NCI-H524 treated with DMSO at 0.1 percent for 48 hours (cell line): ENCODE measurements at places on chromosomes 2 and 18.
A peak's percentile ranks its signal among the peaks of the same experiment; 100 is the strongest.

DNA sequence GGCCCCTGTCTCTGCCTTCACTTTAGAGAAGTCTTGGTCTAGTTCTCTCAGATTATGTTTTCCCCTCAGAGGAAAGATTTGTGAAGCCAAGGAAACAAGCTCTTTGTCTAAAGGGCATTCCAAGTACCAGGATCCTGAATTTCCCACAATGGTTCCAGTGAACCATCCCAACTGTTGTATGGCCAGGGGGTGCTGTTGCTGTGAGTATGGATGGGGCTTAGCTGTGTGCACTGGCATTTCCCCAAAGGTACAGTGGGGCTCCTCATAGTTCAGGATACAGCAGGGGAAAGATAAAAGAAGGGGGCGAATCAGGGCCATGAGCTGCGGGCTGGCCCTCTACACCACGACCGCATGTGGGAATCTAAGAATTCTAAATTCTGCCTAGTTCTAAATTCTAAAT, 1154.0 kb upstream of the FANCL start:
- no peak for DNase-seq

- peak; percentile 13 for DNase-seq
These were observed 90.2 kb downstream of the FAM161A start for GRCh38 chr2:61763605-61764034.

DNA sequence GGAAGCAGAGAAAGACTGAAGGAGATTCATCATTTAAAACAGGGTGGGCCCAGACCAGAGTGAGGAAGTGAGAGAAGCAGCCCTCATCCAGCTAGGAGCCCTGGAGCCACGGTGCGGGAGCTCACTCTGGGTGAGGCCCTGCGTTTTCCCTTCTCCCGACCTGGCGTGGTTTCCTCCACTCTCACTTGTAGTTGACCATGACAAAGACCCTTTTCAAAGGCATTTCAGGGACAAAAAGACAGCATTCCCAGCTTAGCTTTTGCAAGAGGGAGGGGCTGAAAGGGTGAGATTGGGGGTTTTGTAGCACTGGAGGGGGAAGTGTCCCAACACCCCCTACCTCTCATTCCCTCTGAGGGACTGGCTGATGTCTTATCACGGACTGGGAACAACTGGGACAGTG, 56.6 kb downstream of the TRPM8 start:
- no peak for DNase-seq

GRCh38 chr2:22375096-22375495, 1009.9 kb upstream of the KLHL29 start:
- DNase-seq: no peak

DNA sequence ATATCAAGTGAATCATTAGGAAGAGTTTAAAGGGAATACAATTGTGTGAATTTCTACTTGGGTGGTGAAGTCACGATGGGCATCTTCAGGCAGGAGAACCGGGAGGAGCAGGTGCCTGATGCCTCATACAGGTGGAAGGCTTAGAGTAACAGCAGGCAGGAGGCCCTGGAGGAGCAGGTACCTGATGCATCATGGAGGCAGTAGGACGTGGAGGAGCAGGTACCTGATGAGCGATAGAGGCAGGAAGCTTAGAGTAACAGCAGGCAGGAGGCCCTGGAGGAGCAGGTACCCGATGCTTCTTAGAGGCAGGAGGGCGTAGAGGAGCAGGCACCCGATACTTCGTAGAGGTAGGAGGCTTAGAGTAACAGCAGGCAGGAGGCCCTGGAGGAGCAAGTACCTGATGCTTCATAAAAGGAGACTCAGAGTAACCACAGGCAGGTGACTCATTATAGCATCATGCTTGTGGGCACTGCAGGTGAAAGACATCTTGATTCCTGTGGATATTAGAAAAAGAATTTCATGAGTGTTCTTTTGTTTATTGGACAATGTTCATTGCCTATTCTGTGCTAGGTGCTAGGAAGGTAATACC, 133.9 kb downstream of the ATP9B start:
- no peak for DNase-seq

- no peak for DNase-seq
These were observed 52.3 kb downstream of the ARHGAP28 start for GRCh38 chr18:6781796-6782195.

- no peak for DNase-seq
These were observed 210.6 kb upstream of the CHST9 start for GRCh38 chr18:27395752-27396151.

DNA sequence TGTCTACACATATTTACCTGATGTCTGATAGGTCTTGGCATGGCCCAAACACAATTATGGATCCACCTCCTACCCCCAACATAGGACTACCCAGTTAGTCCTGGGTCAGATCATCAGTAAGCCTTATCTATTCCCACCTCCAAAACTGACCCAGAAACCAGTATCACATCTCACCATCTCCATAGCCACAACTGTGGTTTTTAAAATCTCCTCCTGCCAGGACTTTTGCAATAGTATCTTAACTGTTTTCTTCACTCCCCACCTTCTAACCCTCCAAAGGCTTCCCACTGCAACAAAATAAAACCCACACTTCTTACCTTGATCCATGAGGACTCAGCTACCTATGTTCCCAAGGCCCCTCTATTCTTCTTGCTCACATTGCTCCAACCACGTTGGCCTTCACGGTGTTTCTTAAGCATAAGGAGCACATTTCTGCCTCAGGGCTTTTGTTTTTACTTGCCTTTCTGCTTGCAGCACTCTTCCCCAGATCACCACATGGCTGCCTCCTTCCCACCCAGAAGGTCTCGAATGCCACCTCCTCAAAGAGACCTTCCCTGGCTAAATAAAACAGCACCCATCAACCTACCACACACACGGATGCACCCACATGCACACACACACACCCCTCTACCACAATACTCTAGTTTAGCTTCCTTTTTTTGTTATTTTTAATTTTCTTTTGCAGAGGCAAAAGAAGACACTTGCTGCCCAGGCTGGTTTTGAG, 125.9 kb upstream of the SLC1A4 start:
- no peak for DNase-seq

- no peak for DNase-seq
These were observed 186.7 kb downstream of the TDRD15 start for GRCh38 chr2:21310493-21310892.

DNA sequence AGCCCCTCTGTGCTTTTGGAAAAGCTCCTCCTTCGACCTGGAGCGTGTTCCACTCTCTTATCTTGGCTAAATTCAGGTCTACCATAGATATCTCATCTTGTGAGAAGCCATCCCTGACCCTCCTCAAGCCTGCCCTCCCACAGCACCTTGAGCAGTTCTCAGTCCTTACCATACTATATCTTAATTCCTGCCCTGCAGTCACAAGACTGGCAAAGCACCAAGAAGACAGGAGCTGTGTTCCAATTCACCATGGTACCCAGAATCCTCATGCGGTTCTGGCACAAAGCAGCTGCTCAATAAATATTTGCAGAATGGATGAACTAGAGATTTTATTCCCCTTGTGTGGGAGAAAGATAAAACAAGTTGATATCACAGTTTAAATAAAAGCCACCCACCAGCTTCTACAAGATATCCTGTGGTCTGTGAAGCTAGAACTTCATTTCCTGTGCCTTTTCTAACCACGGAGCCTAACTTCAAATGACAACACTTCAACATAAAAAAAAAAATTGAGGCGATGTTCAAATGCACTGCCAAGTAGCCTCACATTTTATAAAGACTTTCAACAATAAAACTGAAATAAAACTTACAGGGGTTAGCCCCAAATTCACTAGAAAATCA, 19.5 kb downstream of the MARCHF4 start:
- DNase-seq: no peak

GRCh38 chr2:221431477-221431876, 140.6 kb downstream of the EPHA4 start:
- DNase-seq: no peak

DNA sequence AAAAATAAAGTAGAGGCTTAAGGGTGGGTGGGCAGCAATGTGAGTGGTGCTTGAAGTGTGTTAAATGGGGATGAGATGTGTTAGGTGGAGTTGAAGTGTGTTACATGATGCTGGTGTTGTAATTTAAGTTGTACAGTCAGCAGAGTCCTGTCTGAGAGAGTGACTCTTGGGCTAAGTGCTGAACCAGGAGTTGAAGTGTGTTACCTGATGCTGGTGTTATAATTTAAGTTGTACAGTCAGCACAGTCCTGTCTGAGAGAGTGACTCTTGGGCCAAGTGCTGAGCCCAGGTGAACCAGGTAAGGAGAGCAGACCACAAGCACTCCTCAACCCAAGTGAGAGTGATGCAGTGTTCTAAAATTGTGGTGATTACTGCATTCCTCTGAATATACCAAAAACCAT, 40.6 kb downstream of the LCLAT1 start:
- DNase-seq: peak; percentile 32

- DNase-seq: no peak
These were observed 43.0 kb upstream of the HNMT start for GRCh38 chr2:137921105-137921880.

DNA sequence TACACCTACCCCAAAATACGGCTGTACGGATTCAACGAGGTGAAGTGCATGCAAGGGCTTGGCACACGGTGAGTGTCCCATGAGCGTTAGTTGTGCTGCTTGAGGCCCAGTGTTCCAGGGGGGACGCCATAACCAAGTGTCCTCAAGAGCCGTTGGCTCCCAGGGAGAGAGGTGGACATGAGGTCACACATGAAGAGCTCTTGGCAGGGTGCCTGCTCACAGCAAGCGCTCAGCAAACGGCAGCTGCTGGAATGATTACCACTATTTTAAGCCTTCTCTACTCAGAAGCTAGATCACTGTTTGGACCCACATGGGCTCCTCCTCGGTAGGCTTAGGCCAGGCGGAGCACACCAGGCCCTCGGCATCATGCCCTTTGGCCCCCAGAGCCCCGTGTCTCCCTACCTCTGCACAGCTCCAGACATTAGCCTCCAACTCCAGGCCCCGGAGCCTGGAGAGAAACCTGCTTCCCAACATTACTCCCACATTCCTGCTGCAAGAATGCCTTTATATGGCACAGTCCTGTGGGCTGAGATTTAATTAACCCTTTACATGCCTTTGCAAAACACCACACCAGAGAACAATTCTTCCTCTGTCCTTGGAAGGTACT, 68.4 kb upstream of the PPP1CB start:
- peak; percentile 74 for DNase-seq

DNA sequence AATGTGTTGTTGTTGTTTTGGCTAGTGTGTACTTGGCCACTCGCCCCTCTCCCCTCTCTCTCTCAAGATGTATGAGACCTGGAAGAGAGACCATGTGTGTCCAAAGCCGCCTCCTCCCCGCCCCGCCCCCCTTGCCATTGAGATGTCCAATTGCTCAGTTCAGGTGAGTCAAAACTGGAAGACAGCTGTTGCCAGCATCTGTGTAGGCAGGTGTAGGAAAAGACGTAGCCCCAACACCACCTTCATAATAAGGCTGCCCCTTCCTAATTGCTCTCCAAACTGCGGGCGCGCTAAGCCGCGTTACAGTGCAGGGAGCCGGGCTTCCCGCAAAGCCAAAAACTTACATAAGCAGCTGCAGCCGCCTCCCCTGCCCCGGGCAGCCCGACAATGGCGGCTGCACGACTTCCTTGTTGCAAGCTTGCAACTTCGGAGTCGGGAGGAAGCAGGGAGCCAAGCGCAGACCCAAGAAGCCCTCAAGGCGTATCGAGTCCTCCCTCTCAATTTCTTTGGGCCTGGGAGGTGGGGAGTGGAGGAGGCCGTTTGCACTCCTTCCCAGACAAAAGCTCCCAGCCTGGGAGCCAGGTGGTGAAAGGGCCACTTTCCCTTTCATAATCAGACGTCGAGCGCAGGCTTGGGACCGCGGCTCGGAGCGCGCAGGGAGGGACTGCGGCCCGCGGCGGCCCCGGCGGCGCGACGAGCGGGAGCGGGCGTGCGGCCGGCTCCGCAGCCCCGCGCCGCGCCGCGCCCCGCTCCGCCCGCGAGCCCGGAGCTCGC, 882 bp downstream of the ZBTB14 start:
- no peak for DNase-seq

DNA sequence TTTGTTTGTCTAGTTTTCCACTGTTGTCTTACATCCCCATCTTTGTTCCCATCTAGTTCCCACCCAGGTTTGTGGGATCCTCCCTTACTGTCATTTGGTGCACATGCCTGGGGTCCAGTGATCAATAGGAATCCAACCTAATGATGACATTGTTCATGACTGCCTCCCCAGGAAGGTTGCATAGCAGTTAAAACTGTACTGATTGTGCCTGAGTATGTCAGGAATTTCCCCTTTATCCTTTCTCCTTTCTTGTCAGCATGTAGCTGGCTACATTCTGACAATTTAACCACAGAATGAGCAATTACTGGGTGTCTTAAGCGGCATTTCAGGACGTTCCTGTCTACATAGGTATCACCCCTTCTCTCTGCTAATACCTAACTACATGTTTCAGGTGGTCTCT, 653.0 kb downstream of the CNTNAP5 start:
- DNase-seq: no peak

- no peak for DNase-seq
These were observed 202.9 kb upstream of the NT5C1B start for GRCh38 chr2:18792226-18792629.

DNA sequence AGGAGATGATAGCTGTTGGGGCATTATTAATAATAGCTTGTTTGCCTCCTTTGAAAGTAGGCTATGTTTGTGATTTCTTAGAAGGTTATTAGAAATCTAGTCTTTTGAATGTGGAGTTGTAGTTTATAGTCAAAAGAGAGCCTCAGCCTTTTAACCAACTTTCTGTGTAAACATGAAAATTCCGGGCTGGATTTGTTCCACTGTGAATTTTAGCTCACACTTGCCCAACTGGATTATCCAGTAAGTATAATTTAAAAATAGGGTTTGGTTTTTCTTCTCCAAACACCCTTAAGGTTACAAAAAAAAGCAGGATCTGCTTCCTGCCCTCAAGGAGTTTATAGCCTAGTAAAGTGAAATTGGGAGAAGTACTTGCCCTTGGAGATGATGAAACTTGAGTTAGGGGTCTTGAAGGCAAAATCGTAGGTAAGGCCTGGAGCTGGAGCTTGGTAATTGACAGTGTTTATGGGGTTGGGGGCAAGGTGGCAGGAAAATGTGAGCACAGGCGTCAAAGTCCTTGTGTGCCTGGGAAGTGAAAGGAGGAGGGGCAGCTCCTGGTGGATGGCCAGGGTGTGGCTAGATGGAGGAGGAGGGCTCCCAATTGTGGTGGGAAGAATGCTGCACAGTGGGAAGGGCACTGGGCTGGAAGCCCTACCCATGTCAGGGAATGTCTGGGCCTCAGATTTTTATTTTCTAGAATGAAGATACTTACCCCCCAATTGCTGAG, 21.3 kb downstream of the ITGA6 start:
- no peak for DNase-seq

DNA sequence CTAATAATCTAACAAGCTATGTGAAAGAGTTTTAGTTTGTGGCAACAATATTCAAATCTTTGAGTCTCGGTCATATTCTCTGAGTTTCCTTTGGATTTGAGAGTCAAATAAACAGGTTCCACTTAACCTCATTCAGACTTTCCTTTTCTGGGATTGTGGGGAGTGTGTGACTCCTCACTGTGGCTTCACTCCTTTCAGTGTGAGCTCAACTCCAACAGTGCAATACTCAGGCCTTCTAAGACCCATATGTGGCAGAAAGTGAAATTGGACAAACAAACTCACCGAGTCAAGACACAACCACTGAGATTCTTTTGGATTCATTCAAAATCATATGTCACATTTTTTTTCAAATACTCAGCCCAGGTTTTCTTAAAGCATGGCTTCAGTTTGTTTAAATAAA, 25.4 kb downstream of the SLC9A4 start:
- no peak for DNase-seq

- no peak for DNase-seq
These were observed 593.6 kb downstream of the TMX3 start for GRCh38 chr18:68121308-68121707.

- DNase-seq: no peak
These were observed 11.5 kb downstream of the LRRTM1 start for GRCh38 chr2:80293039-80293438.
